NCI-H2081 (cell line): ENCODE measurements at places on chromosomes 5 and 9.

DNA sequence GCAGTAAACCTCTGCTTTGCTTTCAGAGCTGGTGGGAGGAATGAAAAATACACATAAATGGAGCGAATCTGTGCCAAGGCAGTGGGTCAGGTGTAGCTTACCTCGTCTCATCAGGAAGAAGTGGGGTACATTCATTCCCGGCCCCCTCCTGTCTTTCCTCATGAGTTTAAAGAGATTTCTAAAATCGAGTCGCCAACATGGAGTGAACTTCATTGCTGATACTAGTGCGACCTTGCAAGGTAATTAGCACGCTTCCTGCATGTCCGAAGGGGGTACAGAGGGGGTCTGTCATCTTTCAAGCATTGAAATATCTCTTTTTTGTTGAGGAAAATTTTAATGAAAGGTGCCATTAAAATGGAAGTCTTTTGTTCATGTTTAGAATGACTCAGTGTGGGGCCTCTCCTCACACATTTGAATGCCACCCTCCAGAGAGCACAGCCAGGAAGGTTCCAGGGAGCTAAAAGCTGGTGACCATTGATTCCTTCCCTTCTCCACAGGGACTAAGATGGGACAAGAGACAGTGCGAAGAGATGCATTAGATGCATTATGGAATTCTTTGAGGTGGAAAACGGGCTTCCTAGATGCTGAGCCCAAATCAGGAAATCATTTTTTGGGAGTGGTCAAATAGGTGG lies 114.2 kb downstream of the IRX1 start:
- DNase-seq, result no peak

- no peak for DNase-seq
Measured at GRCh38 chr9:95028853-95029219, 288.7 kb downstream of the FANCC start.

- DNase-seq, result no peak
Measured at GRCh38 chr9:4371108-4371507, 71.2 kb upstream of the GLIS3 start.

DNA sequence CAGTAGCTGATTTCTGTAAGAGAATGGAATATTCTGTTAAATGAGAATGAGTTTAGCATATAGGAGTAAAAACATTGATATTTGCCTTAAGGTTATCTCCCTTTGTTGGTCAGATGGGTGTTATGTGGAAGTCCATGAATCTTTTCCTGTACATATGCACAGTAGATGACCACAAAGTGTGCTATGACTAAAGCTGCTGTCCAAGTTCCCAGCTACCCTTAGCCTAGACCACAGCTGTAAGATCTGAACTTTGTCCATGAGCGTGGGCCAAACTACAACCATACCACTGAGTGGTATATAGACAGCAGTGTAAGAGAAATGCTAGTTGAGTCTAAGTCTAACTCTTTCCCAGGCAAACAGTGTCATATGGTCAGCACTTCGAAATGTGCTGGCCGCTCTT lies 48.8 kb downstream of the CD180 start:
- no peak for DNase-seq

- DNase-seq, result no peak
Measured at GRCh38 chr5:143026380-143026779, 256.2 kb downstream of the ARHGAP26 start.

DNA sequence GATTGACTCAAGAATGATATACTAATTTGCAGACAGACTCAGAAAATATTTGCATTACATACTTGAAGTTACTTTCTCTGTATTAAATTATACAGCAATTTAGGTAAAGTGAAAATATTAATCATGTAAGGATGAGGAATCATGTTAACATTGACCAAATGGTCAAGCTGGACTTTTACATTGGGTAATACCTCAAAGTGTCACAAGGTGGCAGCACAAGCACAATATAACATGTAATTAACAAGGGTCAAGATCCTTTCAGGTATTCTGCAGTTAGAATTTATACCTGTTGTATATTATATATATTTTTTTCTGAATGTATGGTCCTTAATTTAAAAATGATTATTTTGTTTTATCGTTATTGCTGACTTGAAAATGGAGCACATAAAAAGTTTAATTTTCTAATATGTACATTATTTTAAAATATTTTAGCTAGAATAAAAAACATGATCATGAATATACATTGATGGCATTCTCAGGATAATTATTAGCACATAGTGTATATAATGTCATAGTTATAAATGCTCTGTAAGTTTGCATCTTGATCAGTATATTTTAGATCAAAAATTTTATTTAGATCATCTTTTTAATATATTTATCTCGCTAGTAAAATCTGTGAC lies 8.6 kb downstream of the HAPLN1 start:
- DNase-seq, result peak; percentile 17

DNA sequence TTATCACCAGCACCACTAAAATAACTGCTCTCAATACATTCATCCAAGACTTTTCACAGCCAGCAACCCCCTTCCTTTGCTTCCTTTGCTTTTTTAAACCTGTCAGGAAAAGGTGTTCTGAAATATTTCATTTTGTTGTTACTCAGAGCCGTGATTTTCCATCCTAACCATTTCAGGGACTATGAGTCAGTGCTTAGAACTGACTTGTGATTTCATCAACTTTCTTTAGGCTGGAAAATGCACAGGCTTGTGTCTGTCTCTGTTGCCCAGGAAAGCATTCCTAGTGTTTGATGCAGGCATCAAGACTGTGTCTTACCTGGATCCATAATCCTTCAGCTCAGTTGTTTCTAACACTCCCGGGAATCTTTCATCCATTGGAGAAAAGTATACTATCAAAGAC lies 805.6 kb downstream of the BRINP1 start:
- DNase-seq, result no peak
